ENCODE measurements at places on chromosomes 13 and 19.

DNA sequence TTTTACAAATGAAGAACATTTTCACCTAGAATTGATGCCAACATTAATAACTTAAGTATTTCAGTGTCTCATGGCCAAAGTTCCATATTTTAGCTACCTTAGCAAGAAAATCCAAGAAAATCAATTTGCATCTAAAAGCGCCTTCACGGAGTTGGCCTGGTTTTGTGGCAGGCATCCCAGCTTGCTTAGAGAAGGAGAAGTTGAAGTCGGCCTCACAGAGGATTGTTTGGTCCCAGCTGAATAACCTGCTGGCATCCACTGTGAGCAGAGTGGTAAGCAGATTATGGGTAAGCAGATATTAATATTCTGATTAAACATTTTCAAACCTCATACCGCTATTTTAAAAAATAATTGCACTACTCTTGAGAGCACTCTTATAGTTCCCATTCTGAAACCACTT lies 62.3 kb upstream of the STARD13 start:
- no peak for DNase-seq

GRCh38 chr19:39607561-39607960 lies 5.2 kb downstream of the LGALS13 start:
- DNase-seq: no peak

DNA sequence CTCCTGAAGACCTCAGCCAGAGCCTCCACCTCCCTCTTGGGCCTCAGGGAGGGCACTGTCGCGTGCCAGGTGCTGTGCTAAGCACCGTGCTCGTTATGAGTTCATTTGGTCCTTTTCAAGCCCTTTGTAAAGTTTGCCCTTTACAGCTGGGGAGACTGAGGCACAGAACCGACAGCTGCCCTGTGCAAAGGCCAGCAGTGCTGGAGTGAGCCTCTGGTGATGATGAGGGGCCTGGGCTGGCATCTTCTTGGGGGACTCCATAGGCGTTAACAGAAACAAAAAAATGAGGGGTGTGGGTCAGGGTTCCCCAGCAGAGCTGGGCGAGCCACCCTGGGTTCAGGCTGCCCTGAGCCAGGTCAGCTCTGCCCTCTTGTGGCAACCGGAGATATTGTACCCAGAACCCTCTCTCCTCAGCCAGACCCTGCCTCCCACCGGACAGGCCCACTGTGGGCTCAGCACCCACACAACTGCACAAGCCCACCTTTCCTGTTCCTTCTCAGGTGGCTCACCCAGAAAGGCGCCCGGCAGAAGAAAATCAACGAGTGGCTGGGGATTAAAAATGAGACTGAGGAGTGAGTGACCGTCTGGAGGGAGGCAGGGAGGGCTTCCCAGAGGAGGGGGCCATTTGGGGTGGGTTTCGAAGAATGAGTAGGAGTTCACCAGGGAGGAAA lies 5.5 kb upstream of the IFI30 start:
- DNase-seq: no peak

GRCh38 chr19:13010038-13010991 lies 15.0 kb downstream of the NFIX start:
- peak; percentile 48 for DNase-seq

DNA sequence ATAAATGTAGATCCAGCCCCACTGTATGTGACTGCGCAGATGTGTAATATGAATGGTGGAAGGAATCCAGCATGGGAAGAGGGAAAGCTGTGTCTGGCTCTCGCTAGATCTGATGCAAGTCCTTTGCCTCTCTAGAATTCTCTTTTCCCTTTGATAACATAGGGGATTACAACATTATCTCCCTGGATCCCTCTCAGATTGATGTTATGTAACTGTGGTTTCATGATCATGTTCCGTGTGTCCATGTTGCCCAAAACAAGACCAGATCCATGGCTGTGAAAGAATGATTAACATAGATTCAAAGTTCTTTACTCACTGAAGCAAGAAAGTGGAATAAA lies 184.0 kb upstream of the UBL3 start:
- DNase-seq: no peak

GRCh38 chr19:17673937-17674799 lies 14.0 kb downstream of the UNC13A start:
- DNase-seq: no peak

- DNase-seq: no peak
These were observed 1.3 kb downstream of the ZNF175 start for GRCh38 chr19:51572410-51572809.

- DNase-seq: no peak
These were observed 110.6 kb downstream of the DNAJC3 start for GRCh38 chr13:95787356-95788099.

DNA sequence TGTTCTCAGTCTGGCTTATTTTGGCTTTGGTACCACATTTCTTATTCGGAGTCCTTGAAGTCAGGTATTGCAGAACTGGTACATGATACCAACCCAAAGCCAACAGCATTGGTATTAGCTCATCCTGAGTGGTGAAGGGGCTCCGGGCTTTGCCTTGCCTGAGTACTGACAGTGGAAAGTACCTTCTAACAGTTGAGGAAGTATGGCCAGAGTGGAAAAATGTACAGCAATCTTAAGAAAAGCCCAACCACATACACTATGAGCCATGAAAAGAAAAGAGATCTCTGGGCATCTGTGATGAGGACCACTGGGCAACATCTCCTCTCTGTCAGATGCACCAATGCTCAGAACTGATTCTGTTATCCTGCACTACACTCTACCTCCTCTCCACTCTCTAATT lies 8.3 kb downstream of the LCP1 start:
- DNase-seq: no peak

DNA sequence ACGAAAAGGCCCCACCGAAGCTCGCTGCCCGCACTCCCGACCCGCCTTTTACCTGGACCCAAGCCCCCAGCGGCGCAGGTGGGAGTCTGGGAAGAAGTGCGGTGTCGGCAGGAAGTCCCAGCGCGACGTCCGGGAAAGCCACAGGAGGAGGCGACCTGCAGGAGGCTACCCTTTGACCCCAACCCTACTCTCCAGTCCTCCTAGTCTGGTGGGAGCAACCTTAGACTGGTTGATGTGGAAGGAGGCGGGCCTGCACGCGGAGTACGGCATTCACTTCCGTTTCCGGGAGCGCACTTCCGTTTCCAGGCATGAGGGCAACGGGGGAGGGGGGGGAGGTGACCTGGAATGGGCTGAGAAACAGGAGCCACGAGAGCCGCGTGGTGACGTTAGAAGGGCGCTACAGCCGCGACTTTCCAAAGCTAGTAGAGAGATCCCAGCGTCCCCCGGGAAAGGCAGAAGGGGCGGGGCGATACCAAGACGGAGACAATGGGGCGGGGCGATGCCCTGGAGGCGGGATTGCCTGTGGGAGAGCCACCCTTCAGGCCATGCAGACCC lies 28.5 kb downstream of the ZNF266 start:
- DNase-seq: no peak

DNA sequence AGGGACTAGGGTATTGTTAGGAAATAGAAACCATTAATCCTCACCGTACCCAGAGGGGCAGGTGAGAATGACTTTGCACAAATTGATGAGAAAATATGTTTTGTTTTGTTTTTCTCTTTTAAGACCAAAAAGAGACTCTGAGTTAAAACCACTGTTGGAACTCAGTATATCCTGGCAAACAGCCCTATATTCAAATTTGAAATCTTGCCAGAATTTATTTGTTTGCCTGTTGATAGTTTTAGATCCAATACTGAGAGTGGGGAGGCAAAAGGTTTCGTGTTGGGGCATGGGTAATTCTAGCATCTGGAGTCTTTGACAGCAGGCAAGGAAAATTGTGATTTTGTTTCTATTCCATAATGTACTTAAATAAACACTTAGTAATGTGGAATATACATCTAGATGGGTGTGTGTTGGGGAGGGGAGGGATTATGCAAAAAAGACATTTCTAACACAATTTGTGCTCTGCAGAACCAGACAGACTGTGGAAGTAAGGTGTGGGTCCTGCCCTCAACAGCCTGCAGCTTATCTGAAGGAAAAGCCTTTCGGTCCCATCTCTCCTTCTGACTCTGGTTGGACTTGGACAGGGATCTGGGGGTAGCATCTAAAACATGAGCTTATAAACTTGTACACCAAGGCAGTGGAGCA lies 190.7 kb downstream of the OXGR1 start:
- DNase-seq: no peak
